PC-3 (cell line): ENCODE measurements at places on chromosomes 2 and 18.

DNA sequence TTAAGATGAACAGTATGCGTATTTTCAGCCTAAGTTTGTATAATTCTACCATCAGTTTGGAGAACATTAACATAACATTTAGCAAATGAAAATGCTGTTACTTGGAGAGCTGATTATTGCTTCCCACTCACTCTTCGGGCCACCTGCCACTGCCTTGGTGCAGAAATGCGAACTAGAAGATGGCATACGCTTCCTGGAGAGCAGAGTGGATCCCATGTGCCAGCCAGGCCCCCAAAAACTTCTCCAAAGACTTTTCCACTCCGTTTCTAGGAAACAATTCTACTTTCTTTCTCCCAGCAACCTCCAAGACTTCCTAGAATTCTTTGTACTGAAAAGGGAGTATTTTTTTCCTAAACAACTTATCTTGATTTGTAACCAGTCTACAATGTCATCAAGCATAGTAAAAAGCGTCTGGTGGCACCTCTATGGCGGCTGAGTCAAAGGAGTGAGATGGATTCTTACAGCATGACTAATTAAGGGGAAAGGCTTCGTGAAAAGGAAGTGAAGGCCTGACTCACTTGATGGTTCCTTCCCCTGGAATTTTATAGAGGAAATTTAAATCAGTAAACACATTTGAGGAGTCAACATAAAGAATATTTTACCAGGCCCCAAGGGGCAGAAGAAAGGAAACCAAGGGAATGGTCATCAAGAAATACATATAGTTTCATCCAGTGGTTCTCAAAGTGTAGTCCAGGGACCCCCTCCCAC is 36.6 kb downstream of the FEZ2 start:
- peak; percentile 97 for DNase-seq

GRCh38 chr2:194962254-194962653 is 694.8 kb upstream of the SLC39A10 start:
- DNase-seq: peak; percentile 44

GRCh38 chr2:224847961-224848850 is 132.0 kb upstream of the CCDC195 start:
- DNase-seq: peak; percentile 76

- no peak for DNase-seq
Measured at GRCh38 chr18:57431002-57431382, 4.2 kb upstream of the ONECUT2 start.

DNA sequence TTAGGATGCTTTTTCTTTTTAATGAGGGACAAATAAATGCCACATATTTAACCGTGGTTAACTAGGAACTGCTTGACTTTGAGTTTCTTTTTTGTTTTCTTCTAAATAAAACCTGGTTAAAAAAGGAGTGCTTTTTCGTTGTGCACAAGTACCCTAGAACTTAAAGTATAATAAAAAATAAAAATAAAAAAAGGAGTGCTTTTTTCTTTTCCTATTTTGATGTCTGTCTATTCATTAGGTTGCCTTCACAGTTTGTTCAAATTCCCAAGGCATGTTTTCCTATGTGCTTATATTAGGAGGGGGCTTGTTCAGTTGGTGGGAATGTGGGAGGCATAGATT is 4.4 kb downstream of the FOSL2 start:
- no peak for DNase-seq

GRCh38 chr2:156110890-156111289 is 221.6 kb downstream of the NR4A2 start:
- DNase-seq: peak; percentile 49

DNA sequence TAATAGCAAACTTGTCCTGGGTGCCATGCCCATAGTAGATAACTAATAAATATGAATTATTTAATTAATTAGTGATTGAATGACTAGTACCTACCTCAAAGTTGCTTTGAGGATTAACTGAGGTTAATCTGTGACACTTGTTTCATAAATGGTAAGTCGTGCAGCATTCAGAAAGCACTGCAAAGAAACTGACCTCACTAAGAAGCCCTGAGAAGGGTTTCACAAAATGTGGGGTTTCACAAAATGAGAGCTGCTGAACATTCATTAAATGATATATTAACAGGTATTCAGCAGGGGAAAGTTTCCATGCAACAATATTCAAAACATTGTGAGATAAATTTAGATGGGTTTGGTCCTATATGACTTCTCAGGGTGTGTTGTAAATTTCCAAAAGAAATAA is 236.2 kb downstream of the OSR1 start:
- DNase-seq: no peak

GRCh38 chr2:46954951-46955571 is 39.5 kb upstream of the MCFD2 start:
- peak; percentile 92 for DNase-seq
